ENCODE measurements at places on chromosomes 7 and 10.

DNA sequence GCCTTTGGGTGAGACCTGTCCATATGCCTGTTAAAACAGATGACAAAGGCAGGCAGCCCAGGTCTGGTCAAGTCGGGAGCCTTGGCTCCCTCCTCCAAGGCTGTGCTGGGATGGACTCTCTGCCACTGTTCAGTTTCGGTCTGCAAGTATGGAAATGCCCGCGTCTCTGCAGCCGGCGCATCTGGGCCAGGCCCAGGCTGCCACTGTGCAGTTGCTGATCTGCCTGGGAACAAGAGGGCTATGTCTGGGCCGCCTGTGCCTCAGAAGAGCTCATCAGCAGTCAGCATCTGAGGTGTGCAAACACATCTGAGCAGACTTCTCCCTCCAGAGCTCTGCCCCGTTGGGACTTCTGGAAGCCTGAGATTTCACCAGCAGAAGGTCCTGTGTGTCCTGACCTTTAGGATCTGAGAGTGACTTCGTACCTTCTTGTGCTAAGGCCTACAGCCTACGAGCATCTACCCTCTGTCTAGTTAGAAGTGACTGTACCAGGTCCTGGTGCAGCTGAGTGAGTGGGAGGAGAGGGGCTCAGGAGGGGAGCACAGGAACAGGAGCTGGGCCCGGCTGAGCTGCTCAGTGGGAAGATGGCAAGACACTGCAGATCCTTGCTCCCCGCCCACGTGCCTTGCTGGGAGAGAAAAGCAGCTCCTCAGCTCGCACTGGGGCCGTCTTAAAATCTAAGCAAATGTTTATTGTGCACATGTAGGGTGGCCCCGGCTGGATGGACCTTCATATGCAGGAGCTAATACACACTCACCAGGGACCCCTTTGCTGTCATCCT, 50.9 kb downstream of the DOCK1 start:
- no peak for DNase-seq

DNA sequence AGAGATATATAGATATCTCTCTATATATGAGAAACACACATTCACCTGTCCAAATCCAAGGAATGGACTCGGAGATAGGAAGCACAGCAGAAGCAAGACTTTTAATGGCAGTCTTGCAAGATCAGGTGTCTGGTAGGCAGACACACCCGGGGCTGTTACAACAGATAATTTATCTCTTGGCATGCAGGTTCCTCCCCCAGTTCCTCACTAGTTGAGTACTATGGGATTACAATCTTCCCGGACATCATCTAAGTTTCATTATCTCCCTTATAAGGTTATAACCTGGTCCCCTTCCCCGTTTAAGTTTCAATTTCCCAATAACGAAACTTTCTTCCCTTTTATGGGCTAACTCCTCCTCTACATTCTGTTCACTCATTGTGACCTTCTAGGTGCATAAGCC, 399.3 kb downstream of the PPP1R3A start:
- DNase-seq, result no peak

DNA sequence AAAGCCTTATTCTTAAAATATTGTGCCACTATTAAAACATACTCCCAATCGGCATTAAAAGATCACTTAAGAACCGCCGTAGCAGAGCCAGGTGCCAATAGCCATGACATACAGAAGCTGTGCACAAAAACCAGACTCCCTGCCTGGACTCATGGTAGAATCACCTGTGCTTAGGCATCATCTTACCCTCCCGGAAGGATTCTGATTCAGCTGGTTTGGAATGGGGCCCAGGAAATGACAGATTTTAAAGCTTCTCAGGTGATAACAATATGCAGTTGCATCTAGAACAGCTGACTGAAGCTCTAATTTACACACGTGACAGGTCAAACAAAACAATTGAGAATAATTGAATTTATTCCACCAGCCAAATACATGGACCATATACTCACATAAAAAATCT, 10.7 kb downstream of the A1CF start:
- no peak for DNase-seq

DNA sequence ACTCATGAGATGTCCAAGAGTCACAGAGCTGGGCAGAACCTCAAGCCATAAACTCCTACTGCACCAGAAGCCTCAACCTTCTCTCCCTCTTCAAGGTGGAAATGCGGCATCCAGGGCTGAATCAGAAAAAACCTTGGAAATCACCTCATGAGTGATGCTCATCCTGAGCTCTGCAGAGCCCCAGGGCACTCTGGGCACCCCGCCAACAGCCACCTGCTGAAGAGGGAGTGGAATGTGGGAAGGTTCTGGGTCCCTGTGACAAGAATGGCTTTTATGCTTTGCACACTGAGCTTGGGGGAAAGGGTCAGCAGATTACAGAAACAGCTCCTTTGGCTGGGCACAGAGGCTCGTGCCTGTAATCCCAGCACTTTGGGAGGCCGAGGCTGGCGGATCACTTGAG, 18.8 kb downstream of the NUDT1 start:
- DNase-seq, result peak; percentile 44

GRCh38 chr7:98733036-98733435, 116.0 kb downstream of the NPTX2 start:
- DNase-seq, result no peak
